ENCODE measurements at places on chromosomes 7 and 10.

DNA sequence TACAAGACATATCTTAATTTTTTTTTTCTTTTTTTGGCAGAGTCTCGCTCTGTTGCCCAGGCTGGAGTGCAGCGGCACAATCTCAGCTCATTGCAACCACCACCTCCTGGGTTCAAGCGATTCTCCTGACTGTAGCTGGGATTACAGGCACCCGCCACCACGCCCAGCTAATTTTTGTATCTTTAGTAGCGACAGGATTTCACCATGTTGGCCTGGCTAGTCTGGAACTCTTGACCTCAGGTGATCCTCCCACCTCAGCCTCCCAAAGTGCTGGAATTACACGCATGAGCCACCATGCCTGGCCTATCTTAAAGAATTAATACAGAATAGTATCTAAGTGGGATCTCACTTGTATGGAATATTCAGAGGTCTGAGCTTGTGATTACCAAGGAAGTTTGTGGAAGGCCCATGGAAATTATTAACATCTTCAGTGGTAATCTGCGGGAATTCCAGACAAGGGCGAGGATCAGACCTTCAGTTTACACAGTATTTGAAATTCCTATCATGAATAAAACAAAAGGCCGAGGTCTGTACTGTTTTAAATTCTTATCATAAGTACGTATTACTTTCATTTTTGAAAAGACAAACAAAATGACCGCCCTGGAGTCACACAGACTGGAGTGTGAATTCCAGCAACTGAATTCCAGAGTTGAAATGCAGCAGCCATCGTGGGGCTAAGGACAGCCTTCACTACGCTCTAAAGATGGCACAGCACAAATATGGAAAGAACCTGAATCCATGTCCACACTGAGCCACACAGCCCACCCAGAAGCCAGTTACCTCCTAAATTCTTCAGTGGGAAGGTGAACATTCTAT, 16.7 kb downstream of the GPRIN2 start:
- DNase-seq, result no peak

DNA sequence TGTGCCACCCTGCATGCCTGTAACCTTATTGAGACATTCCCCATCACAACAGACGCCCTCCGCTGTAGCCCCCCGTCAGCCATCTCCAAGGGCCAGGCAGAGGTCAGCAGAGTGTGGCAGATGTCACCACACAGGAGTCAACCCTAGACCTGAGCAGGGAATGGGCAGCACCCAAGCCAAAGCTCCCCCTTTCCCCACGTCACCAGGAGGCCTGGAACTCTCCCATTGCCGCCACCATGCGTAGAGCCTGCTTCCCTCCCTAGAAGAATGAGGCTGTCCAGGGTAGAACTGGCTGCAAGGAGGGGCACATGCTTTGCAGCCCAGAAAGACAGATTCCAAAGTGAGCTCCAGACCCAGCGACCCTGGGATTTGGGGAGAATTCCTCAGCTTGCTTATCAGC, 342.9 kb downstream of the TNS3 start:
- DNase-seq, result no peak

- no peak for DNase-seq
Observed at GRCh38 chr10:119302591-119303253, 95.4 kb downstream of the GRK5 start.

DNA sequence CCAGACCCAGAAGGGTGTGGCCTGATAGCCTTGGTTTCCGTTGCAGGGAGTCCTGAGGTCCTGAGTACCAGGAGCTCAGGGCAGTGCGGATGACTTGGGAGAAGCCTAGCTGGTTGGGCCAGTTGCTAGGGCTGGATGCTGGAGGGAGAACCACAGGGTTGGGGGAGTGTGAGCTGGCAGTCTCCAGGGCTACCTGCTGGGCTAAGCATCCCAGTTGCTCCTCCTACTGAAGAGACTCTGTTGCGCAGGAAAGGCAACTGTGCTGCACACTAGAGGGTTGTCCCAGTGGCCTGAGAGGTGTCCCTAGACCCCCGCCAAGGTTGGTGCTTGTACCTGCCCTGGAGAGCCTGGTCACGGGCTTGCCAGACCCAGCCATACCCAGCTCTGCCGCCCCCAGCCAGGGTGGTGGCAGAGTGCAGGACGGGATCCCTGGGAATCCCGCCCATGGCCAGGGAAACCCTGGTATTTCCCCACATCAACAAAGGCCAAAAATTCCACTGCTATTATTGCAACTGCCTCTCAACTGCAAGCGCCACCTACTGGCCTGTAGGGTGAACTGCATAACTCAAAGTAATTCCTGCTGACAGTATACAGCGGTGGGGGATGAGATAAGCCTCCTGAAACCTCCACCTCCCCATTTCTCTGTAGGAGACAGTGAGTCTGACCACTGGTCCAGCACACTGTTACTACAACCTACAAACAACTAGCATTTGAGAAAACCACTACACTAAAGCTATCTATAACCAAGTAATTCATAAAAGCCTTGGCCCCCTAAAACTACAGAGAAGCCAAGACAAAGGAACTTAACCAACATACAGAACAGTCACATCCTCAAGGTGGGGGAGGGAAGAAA, 67.6 kb upstream of the DDC start:
- DNase-seq, result no peak

- no peak for DNase-seq
Observed at GRCh38 chr7:116224492-116225098, 14.3 kb downstream of the TES start.

DNA sequence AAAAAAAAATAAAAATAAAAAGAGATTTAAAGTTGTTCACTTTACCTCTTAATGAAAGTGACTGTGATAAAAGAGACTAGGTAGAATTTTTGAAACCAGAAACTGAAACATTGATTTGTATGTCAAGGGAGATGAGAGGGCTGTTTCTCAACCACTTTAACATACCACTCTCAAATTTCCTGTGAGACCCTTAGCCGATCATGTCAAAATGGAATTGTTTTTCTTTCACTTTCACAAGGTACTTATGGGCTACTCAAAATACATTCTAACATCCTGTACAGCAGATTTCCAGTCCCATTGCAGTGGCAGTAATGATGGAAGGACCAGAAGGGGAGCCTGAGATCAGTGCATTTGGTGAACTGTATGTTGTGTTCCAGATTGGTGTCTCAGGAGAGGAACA, 261.2 kb downstream of the PPP1R3A start:
- no peak for DNase-seq

GRCh38 chr10:10804061-10804460, 213.6 kb upstream of the CELF2 start:
- no peak for DNase-seq

GRCh38 chr7:135914346-135914745, 62.8 kb downstream of the MTPN start:
- no peak for DNase-seq

DNA sequence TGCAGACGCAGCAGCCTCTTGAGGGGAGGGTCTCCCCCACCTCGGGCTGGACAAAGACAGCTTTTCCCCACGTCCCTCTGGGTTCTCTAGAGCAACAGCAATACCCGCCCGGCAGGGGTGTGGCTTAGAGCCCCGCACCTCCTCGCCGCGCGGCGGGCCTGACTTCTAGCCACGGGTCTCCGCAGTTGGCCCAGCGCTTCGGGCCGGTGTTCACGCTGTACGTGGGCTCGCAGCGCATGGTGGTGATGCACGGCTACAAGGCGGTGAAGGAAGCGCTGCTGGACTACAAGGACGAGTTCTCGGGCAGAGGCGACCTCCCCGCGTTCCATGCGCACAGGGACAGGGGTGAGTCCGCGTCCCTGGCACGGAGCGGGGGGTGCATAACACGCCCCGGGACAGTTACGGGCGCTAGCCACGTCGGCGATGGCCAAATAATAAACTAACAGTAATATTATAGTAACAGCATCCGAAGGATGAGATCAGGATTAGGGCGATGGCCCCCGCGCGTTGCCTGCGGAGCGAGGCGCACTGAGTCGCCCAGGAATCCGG, 1.2 kb downstream of the CYP2E1 start:
- no peak for DNase-seq

- DNase-seq, result no peak
Observed at GRCh38 chr10:77456414-77456813, 181.2 kb downstream of the KCNMA1 start.

GRCh38 chr10:4686644-4686996, 139.4 kb upstream of the AKR1E2 start:
- no peak for DNase-seq

GRCh38 chr10:34403512-34403911, 411.6 kb downstream of the PARD3 start:
- DNase-seq, result no peak

DNA sequence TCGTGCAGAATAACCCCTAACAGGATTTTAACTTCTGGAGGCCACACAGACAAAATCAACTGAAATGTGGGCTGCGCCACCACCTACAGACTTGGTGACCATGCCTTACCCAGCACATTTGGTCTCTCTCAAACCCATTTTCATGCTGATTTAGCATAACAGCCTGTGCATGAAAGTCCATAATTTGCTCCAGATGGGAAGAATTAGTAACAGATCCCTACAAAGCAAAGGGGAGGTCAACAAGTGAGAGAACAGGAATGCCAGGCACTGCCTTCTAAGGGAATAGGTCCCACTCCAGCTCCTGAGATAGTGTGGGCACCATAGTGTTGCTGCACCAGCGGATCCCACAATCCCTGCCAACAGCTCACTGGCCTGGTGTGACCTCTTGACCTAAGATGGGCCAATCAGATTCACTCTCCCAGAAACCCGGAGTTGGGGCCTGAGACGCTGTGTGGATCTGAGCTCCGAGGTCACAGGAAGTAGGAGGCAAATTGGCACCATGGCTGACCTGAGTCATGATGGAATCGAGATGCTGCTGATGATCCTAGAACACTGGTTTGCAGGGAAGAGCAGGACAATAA, 32.4 kb downstream of the SLIT1 start:
- no peak for DNase-seq

- DNase-seq, result peak; percentile 30
Observed at GRCh38 chr7:149741629-149742028, 31.8 kb downstream of the ZNF467 start.

GRCh38 chr10:73113551-73113950, 3.3 kb downstream of the NUDT13 start:
- no peak for DNase-seq

GRCh38 chr10:118002581-118002980, 44.2 kb downstream of the RAB11FIP2 start:
- DNase-seq, result no peak

- DNase-seq, result no peak
Observed at GRCh38 chr10:119029613-119030420, at the start of gene NANOS1. NANOS1 (plus strand) TSS chr10:119029714; CDS start chr10:119029802, 88 bp downstream.

GRCh38 chr10:4662576-4663161, 163.3 kb upstream of the AKR1E2 start:
- DNase-seq, result no peak

GRCh38 chr10:61901829-61902444, 438 bp downstream of the ARID5B start:
- DNase-seq, result peak; percentile 78

DNA sequence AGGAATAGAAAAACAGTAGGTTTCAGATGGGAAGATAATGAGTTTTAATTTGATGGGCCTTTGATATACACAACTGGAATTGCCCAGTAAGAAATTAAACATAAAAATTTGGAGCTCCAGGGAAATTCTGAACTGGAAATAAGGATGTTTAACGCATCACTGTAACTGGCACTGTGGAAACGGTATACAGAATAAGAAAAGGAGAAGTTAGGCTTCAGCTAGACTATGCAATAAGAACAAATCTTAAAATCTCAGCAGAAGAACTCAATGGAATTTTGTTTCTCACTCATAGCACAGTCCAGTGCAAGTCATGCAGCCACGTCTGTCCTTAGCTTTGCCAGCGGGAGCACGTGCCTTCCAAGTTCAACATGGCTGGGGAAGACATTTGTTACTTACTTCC, 52.9 kb upstream of the FGL2 start:
- DNase-seq, result no peak

GRCh38 chr10:74300666-74301065, 149.6 kb downstream of the ADK start:
- no peak for DNase-seq

DNA sequence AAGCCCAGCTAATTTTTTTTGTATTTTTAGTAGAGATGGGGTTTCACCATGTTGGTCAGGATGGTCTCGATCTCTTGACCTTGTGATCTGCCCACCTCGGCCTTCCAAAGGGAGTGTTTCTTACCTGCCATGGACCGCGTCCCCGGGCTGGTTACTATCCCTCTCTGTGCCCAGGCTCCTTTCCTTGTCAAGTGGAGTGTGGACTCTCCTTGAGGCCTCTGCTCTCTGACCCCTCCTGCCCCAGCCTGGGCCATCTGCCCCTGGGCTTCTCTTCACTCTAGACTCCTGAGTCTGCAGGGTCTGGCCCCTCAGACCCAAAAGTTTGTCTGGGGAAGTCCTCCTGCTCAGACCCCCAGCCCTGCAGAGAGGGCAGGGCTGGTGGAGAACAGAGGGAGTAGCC, 20.7 kb downstream of the NEURL1 start:
- DNase-seq, result no peak

DNA sequence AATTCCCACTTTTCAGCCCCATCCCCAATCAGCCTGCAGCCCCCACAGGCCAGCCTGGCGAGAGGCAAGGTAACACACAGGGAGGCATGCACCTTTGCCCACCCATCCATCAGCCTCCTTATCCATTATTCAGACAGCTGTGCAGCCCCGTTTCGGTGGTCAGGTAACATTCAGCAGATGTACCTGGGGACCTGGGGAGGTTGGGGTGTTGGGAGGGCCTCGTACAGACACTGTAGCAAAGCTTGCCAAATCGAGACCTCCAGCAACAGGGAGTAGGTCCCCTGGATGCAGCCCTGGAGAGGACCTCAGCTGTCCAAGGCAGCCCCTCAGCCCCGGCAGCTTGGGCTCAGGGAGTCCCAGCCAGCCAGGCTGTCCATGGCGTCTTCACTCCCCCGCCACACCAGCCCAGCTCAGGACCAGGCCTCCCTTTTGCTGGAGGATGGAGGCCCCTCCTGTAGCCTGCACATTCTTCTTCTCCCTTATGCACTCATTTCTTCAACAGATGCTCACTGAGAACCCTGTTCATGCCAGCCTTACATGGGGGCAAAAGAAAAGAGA, 8.5 kb upstream of the DRGX start:
- no peak for DNase-seq

- no peak for DNase-seq
Observed at GRCh38 chr7:10724449-10724848, 249.2 kb upstream of the PHF14 start.

- DNase-seq, result peak; percentile 21
Observed at GRCh38 chr10:127527891-127528290, 21.2 kb upstream of the NPS start.

DNA sequence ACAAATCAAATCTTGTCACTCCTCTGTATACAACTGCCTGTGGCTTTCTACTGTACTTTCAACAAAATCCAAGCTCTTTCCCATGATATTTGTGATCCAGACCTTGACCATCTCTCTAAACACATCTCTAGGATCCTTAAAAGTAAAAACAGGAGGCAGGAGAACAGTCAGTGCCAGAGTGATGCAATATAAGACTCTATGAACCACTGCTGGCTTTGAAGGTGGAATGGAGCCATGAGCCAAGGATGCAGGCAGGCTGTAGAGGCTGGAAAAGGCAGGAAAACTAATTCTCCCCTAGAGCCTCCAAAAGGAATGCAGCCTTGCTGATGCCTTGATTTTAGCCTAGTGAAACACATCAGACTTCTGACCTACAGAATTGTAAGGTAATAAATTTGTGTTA, 45.5 kb upstream of the LRRN3 start:
- no peak for DNase-seq

All from midbrain (tissue), 1 donor.